ENCODE measurements at places on chromosomes 13 and 19.

- DNase-seq = no peak
Observed at GRCh38 chr13:79508224-79508961, 27.4 kb downstream of the NDFIP2 start.

- no peak for DNase-seq
Observed at GRCh38 chr19:55276720-55277430, 3.0 kb downstream of the HSPBP1 start.

DNA sequence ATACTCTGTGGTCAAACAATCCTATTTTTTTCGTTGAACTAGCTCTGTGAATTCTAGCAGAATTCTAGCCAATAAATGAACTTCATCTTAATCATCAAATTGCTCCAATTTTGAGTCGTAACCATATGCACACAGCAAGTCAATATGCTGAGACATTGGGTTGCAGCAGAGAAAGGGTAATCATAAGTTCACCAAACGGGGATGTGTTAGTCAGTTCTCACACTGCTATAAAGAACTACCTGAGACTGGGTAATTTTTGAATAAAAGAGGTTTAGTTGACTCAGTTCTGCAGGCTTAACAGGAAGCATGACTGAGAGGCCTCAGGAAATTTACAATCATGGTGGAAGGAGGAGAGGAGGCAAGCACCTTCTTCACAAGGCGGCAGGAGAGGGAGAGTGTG lies 67.7 kb upstream of the ABCC4 start:
- DNase-seq = no peak

GRCh38 chr19:40393894-40394815 lies 4.2 kb upstream of the HIPK4 start:
- no peak for DNase-seq

DNA sequence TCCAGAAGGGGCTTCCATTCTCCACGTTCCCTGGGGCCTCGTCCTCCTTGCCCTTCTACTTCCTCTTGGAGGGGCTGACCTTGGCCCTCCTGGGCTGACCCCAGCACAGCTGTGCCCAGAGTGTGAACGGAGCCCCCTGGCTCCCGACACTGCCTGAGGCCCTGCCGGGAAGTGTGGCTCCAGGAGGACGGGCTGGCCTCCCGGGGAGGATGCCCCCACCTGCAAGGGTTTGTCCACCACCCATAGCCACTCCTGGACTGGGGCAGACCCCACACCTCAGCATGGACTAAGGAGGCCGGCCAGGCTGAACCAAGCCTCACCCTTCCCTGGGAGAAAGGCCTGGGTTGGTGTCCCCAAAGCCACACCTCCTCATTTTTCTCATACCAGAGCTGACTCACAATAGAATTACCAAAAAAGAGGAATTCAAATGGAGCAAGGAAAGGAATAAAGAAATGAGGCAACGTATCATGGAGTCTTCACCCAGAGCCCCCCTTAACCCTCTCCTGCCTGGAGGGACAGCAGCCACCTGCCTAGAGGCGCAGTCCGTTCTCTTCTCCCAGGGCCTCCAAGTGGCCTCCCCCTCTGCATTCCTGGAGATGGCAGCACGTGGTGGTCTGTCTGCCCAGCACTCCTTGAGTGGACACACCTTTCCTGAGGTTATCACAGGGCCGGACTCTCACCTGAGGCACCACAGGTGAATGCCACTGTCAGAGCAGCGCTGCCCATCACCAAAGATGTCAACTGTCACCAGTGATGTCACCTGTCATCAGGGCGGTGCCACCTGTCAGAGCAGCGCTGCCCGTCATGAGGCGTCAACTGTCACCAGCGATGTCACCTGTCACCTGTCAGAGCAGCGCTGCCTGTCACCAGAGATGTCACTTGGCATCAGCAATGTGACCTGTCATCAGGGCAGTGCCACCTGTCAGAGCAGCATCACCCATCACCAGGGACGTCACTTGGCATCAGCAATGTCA lies 3.1 kb upstream of the C13orf46 start:
- peak; percentile 35 for DNase-seq

DNA sequence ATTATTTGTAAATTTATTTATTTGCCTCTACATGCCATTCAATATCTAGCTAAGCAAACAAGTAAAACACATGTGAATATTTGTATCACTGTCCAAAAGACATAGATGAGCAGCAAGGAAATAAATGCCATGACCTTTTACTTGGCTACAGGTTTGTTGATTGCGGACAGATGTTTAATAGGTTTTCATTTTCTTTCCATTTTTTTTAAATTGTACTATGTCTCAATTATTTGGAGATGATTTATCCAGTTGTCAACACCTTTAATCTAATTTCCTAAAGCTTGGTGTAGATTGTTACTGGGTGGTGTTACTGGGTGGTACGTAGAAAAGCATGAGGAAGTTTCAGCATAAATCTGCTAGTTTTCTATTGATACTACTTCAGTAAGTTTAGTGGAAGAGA lies 560.6 kb upstream of the SPRY2 start:
- no peak for DNase-seq

- no peak for DNase-seq
Observed at GRCh38 chr13:74190999-74191398, 56.8 kb upstream of the KLF12 start.

DNA sequence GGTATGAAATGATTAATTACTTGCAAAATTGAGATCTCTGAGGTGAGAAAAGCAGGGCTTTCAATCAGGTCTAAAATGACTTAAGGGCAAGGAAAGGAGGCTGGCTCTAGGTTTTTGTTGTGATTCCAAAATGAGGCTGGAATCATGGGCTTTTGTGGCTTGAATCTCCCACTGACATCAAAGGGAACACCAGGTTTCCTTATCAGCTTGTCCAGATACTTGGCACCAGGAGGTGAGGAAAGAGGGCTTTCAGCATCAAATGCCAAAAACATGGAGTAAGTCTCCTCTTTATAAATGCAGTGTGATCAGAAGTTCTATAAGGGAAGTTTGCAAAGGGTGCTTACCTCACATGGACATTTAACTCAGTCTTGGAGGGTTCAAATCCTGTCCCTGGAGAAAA lies 402.3 kb downstream of the NDFIP2 start:
- no peak for DNase-seq

- DNase-seq = no peak
Observed at GRCh38 chr13:109833071-109833470, 46.7 kb upstream of the IRS2 start.

GRCh38 chr19:4969772-4970531 lies 1.0 kb downstream of the KDM4B start:
- DNase-seq = peak; percentile 27

GRCh38 chr19:48419158-48419920 lies 25.9 kb downstream of the GRIN2D start:
- DNase-seq = no peak

GRCh38 chr13:56563663-56564062 lies 577.1 kb upstream of the PRR20A start:
- no peak for DNase-seq

GRCh38 chr19:1356508-1356865 lies 27.2 kb upstream of the NDUFS7 start:
- DNase-seq = no peak

DNA sequence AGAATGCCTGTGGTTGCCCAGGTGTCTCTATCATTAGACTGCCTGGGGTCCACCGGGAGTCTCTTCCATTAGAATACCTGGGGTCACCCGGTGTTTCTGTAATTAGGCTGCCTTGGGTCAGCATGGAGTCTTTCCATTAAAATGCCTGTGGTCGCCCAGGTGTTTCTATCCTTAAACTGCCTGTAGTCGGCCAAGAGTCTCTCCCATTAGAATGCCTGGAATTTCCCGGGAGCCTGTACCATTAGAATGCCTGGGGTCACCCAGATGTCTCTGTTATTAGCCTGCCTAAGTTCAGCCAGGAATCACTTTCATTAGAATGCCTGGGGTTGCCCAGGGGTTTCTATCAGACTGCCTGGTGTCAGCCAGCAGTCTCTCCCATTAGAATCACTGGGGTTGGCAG lies 1492.8 kb downstream of the UQCRFS1 start:
- DNase-seq = no peak

DNA sequence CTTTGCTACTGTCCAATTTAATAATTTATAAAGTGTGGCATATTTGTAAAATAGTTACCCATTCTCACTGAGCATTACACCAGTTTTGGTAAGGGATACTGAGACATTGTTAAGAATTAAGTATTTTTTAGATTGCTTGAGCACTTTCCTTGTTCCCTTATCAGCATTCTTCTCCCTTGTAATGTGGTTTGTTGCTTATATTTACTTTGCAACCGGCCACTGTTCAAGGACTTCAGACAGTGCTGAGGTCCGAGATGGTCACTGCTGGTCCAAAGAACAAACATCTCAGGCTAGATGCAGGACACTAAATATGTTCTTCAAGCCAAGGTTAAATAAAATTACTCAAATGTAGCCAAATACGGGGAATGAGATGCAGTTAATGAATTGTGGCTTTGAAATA lies 161.4 kb downstream of the TM9SF2 start:
- DNase-seq = no peak

- no peak for DNase-seq
Observed at GRCh38 chr19:7182489-7182888, 111.7 kb downstream of the INSR start.

DNA sequence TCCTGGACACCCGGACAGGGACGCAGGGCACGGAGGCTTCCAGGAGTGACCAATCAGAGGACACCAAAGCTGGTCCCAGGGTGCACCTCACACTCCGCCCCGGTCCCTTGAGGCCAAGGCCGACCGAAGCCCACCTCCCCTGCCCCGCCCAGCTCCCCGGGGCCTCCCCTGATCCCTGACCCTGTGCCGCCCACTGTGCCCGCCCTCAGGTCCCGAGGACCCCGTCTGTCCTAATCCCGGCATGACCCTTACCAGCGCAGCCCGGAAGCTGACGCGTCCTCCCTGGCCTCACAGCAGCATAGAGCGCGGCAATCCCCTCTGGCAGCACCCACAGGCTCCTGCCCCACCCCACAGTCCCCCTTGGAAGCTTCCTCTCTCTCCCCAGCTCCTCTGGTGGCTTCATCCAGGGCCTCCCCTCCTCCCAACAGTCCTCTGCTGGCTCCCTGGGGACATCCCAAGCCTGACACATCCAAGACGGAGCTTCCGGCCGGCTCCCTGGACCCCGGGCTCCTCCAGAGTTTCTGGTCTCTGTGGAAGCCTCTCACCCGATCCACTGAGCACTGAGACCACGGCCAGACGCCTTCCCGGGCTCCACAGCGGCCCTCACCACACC lies 7.4 kb upstream of the CDC34 start:
- no peak for DNase-seq

- DNase-seq = no peak
Observed at GRCh38 chr19:42269478-42270345, 660 bp downstream of the CIC start.

- DNase-seq = peak; percentile 66
Observed at GRCh38 chr19:14510311-14511228, 7.6 kb downstream of the DNAJB1 start.

GRCh38 chr13:101691341-101691860 lies 238.9 kb downstream of the ITGBL1 start:
- peak; percentile 23 for DNase-seq

GRCh38 chr19:19475849-19476828 lies 39.2 kb downstream of the TSSK6 start:
- peak; percentile 34 for DNase-seq

DNA sequence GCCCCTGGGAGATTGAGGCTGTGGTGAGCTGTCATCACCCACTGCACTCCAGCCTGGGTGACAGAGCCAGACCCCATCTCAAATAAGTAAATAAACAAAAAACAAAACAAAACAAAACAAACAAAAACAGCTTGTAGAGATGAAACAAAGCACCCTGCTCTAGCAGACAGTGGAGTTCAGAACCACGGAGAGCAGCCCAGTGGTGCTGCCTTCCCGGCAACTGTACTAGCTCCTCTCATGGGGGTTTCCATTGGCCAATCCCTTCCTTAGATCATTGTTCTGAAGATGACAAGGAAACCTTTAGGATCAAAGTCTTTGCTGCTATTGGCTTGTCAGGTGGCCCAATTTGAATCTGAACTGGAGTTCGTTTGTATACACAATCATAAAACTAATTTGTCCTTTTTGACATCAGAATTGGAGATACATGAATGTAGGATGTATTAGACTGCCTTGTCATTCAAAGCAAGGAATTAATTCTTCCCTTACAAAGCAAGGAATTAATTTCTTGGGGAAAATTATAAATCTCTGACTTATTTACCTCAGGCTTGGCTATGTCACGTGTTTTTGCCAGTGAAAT lies 19.7 kb upstream of the SYCN start:
- peak; percentile 17 for DNase-seq

- peak; percentile 100 for DNase-seq
Observed at GRCh38 chr19:57362997-57363687, at the start of the genes TRAPPC2B and ZNF547. TSS of gene TRAPPC2B (plus strand) at chr19:57363551. CDS start at chr19:57364834, 1,283 bp downstream. TSS of gene ZNF547 (plus strand) at chr19:57363551. CDS start at chr19:57368556, 5,005 bp downstream.

DNA sequence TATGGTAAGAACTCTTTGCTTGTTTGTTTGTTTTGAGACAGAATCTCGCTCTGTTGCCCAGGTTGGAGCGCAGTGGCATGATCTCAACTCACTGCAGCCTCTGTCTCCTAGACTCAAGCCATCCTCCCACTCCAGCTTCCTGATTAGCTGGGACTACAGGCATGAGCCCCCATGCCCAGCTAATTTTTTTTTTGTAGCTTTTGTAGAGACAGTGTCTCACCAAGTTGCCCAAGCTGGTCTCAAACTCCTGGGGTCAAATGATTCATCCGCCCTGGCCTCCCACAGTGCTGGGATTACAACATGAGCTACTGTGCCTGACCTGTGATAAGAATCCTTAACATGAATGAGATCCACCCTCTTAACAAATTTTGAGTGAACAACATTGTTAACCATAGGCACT lies 183.9 kb upstream of the TSHZ3 start:
- no peak for DNase-seq

DNA sequence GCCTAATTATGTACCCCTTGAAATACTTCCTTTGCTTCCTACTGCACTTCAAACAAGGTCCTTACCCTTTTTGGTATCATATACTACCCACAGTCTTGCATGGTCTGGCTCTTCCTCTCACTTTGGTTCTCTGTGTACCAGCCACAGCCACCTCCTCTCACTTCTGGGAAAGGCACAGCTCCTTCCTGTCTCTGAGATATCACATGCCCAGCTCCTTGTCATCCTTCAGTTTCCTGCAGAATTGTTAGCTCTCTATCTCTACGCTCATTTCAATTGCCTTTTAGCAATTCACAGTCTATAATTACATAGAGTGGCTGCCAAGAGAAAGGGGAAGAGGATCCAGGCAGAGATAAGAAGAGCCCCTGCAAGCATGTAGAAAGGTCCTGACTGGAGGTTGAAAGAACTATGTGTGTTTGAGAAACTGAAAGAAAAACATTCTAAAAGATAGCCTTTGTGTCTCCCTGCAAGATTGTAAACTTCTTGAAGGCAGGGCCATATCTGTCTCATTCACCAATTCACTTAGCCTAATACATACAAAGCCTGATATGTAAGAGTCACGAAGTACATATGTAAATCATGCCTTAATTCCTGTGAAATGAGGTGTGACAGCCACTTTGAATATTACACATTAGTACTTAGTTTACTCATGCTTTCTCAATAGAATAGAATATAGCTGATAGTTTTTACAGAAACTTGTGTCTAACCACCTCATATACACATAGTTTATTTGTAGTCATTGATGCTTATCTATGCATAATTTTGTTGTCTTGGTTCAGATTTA lies 933.1 kb downstream of the DIAPH3 start:
- DNase-seq = no peak

GRCh38 chr19:29303069-29303718 lies 90.2 kb upstream of the UQCRFS1 start:
- no peak for DNase-seq

DNA sequence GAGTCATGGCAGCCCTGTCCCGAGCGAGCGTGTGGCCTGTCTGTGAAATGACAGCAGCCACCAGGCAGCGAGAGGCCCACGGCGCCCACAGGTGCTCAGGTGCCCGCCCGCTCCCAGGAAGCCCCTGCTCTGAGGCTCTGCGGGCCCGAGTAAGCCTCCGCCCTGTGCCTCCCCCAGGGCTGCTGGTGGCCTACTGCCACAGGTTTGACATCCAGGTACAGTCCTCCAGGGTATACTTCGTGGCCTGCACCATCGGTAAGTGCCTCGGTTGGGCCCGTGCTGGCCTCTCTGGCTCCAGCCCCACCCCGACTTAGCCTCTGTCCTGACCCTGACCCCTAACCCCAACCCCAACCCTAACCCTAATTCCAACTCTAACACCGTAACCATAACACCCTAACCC lies 15.0 kb upstream of the TMPRSS9 start:
- no peak for DNase-seq
